ENCODE measurements at places on chromosomes 7 and 10. TPM values are rescaled to one million over a fixed set of nuclear protein-coding genes. Genes with fewer than 3 reads are reported as not detected.

The GPR15LG gene
- total RNA-seq, result not detected

The CLCN1 gene
- total RNA-seq, result not detected

The TRPV5 gene
- 0.17 TPM for total RNA-seq

The GALNT11 gene
- 42.7 TPM for total RNA-seq

The PTN gene
- 5.4 TPM for total RNA-seq

The PNLIPRP1 gene
- not detected for total RNA-seq

The WEE2 gene
- total RNA-seq, result not detected

The TDRD1 gene
- total RNA-seq, result not detected

The TEX47 gene
- total RNA-seq, result not detected

The ELMO1 gene
- 35.1 TPM for total RNA-seq

The CDHR3 gene
- total RNA-seq, result 7.8 TPM

The ADAM22 gene
- 2.1 TPM for total RNA-seq

The HMX2 gene
- total RNA-seq, result not detected

The TMEM184A gene
- 0.42 TPM for total RNA-seq

The SPDYE1 gene
- total RNA-seq, result 0.11 TPM

The GNG11 gene
- 20.5 TPM for total RNA-seq

The PDE6C gene
- total RNA-seq, result not detected

All from esophagus muscularis mucosa (tissue), 4 donors.